ENCODE measurements at places on chromosomes 2 and 18.

GRCh38 chr18:55588870-55589595 is 1.0 kb upstream of the TCF4 start:
- DNase-seq = peak; percentile 82

DNA sequence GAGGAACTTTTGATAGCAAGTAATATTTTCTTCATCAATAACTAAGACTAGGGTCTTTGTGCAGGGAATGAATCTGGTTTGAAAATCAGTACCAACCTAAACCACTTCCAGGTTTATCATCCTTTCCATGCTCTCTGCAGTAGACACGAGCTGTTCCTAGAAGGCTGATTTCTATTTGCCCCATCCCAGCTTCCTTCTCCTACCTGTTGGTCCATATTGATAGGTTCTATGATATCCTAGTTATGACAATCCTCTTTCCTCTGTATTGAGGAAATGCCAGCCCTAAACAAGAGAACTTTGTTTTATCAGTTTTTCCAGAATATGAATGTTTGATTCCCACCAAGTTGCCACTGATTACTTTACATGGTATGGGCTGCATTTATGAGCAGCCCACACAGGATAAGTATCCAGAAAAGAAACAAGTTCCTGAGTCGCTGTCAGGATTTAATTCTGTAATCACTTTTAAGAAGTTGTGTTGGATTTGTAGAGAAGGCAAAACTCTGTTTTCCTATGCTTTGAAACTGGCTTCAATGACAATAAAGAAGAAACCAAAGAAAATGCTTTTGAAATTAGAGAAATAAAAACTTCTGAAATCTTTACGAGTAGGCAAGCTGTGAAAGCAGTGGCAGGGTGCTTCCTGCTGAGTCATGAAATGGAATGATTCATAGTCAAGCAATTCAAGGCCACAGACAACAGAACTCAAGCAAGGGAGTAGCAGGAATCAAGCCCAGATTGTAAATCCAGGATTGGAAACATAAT is 37.3 kb upstream of the TANK start:
- DNase-seq = no peak

- DNase-seq = no peak
These were observed 175.8 kb upstream of the PIEZO2 start for GRCh38 chr18:11324956-11325882.

DNA sequence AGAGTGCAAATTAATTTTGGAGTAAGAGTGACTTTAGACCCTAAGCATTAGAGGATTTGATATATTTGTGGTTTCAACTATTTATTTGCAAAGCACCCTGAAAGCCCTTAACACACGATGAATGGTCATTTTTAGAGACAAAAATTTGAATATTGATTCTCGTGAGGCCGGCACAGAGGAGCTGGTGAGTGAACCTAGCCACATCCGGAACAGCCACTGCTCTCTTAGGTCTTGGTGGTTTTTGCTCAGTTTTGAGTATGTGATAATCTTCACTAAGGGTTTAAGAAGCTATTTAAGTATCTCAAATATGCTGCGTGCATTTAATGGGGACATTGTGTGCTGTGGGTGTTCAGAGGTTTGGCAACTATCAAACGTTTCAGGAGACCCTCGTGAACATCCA is 204.8 kb downstream of the TSN start:
- DNase-seq = no peak

DNA sequence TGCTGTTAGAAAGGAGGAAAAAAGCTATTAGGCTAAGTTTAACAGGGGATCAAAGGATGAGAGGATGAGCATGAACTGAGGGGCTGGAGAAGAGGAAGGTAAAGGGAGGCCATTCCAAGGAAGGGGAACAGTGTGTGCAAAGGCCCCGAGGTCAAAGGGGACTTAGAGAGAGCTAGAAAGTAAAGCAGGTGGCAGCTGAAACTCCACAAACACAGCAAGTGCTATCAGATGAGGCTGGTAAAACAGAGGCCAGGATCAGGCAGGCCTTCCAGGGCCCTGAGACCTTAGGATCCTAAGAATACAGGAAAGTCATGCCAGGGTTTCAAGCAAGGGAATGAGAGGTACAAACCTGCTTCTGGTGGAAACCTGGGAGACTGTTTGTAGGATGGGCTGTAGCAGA is 5.8 kb downstream of the HDAC4 start:
- DNase-seq = no peak

- no peak for DNase-seq
These were observed 238.3 kb upstream of the TRIB2 start for GRCh38 chr2:12478151-12479064.

- DNase-seq = no peak
These were observed 314.5 kb downstream of the OSR1 start for GRCh38 chr2:19043893-19044292.

DNA sequence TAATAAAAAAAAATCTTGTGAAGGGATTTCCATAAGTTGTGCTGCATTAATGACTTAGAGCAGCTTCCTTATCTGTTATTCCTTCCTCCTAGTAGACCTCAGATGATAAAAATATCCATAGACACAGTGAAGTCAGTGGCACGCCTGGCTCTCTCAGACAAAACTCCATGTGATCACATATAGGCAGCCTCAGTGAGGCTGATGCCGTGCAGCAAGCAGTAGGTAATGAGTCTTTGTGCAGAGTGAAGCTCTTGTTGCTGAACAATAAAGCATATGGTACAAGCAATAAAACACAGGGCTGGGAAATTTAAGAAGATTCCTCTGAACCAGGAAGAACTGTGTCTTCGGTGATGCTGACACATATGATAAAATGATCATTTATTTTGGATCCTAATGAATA is 102.7 kb downstream of the CSRNP3 start:
- DNase-seq = peak; percentile 91

GRCh38 chr2:42214669-42215068 is 45.5 kb downstream of the EML4 start:
- no peak for DNase-seq

GRCh38 chr2:59693231-59693959 is 860.1 kb downstream of the BCL11A start:
- no peak for DNase-seq

DNA sequence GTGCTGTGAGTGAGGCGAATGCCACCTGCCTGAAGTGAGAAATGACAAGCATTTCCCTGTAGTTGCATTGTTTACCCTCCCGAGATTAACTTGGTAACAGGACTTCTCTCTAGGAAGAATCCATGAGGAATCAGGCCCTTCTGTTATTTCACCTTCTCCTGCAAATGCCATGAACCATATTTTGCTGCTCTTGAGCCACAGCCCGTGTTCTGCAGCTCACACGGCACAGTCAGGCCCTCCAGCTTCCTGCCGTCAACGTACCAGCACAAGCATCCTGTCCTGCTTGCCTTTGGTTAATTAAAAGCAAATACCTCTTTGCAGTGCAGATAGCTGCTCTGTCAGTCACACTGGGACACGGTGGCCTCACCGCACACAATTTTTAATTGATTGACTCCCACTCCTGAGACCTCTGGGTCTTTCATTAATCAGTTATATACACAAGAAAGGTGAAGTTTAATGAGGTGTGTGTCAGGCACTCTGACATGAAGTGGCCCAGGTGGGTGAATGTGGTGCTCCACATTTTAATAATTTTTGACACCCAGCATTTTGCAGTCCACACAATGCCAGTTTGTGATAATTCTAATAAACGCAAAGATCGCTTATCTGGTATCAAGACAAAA is 95.3 kb upstream of the ASB18 start:
- no peak for DNase-seq

- DNase-seq = no peak
These were observed 27.9 kb upstream of the GALNT5 start for GRCh38 chr2:157229572-157229971.

DNA sequence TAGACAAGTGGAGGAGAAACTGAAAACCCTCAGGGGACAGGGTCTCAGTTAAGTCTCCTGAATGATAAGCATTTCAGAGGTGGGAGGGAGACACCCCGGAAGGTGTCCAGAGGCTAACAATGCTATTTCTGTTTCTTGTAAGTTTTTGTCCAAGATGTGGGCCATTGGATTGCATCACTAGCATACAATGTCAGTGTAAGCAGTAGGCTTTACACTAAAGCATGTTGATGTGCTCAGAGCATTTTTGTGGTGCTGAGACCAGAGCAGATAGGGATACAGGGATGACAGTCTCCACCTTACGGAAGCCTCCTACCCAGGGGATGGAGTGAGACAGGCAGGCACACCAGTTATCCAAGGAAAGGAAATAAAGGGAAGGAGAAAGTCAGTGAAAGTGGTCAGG is 2.2 kb upstream of the IL1R1 start:
- DNase-seq = no peak

- no peak for DNase-seq
These were observed 306.7 kb upstream of the SLC8A1 start for GRCh38 chr2:40758401-40759155.

DNA sequence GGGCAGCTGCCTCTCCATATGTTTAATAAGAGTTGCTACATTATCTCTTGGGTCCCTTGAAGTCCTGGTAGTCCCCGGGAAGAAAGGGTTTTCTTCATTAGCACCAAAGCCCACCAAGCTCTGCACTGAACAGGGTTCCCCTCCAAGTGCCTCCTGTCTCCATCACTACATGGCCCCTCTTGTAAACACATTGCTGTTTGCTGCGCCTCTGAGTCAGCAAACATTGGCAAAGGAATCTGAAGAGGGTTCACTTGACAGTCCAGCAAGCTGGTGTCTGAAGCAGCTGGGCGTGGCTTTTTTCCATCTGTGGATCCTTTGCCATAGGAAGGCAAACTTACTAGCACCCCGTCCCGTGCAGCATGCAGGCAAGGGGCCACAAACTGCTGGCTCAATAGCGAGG is 82.8 kb downstream of the TEX51 start:
- DNase-seq = no peak

DNA sequence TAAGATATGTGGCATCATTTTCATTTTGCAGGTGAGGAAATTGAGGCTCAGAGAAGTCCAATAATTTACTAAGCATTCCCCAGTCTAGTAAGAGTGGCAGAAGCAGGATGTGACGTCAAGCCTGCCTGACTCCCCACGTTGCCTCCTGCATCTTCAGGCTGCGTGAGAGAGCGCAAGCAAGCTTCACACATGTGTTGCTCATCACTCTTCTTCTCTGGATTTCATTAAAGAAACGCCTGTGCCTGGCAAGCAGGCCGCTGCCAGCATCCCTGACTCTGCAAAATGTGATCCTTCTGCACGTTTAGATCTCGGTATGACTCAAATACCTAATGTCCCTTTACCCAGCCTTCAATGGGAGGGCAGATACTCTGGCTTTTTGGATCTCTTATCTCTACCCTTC is 96.8 kb downstream of the PRKCE start:
- no peak for DNase-seq

DNA sequence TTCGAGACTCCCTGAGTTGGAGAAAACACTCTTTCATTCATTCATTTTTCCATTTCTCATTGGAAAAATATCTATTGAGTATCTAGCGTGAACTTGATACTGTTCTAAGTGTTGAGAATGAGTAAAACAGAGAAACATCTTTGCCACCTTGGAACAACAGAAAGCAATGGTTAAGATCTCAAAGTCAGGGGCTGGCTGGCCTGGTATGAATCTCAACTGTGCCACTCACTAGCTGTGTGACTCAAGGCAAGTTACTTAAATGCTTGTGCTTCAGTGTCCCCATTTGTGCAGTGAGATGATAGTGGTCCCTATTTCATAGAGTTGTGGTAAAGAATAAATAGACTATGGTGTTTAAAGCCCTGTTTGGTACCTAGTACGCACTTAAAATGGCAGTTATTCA is 415.2 kb downstream of the NBAS start:
- DNase-seq = no peak

DNA sequence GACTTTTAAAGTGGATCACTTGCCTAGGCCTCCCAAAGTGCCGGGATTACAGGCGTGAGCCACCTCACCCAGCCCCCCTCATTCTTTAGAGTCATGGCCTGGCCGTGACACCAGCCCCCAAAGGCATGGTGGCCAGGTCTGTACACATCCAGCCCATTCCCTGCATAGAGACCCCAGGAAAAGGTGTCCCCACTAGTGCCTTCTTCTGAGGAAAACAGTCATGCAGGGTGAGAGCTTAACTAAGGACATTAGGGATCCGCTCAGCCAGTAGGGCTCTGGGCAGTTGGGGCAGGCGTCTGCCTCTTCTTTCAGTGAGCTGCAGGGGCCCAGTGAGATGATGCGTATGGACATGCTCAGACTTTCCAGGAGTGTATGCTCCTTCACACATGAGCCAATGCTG is 5.7 kb upstream of the AMER3 start:
- DNase-seq = no peak

DNA sequence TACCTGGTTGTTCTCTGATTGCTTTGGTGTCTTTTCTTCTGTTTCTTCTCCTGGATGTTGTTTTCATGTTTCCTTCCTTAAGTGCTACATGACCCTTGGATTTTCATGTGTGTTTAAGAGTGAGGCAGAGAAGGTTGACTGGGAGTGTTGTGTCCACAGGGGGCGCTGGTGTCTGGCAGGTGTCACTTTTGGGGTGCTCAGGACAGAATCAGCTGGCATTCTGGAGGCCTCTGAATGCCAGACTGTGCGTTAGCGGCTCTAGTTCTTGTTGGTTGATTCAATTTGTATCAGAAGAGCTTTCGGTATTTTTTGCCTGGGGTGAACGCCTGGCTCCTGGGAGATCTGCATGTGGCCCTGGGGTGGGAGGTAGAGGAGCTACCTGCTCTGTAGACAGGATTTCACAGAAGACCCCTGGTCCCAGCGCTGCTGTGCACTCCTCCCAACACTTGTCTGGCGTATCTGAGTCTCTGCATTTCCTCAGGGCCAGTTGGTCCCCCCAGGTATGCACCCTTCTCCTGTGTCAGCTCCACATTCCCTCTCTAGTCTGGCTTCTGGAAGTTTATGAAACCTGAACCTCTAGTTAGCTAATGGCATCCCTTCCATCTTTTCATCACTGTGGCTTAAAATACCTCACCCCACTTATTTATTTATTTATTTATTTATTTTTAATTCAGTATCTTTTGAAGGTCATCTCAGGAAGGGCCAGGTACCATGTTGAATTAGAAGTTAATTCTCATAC is 1.1 kb downstream of the GREB1 start:
- no peak for DNase-seq

DNA sequence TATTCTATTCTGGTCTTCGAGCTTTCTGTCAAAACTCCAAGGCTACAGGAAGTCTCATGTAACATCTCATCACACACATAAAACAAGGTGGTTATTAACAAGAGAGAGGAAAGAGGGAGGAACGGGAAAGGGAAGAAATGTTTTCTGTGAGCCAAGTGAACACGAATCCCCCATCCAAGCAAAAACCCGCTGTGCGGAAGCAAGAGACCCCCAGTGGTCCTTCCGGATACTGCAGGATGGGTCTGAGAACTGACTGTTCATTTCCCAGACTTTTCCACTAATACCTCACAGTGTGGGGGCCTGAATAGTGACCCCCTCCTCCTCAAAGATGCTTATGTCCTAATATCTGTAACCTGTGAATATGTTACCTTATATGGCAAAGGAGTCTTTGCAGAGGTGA is 19.0 kb upstream of the DIPK1C start:
- no peak for DNase-seq

DNA sequence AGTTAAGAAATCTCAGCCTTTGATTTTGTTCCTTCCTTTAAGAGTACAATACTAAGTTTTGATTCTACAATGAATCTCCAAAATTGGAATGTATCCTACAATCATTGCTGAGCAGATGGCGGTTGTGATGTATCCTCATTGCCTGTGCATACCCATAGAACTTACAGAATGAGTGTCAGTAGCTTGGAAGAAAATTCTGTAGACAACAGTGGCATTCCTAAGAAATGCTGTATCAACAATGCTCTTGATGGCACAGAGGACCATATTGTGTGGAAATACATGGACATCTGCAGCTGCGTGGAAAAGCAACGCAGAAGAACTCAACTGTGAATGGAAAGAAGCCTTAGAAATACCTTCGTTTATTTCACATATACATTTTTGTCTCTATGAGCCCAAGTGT is 30.2 kb downstream of the GAREM1 start:
- DNase-seq = no peak
